RWPE1 (cell line): ENCODE measurements at places on chromosomes 3 and 15.

DNA sequence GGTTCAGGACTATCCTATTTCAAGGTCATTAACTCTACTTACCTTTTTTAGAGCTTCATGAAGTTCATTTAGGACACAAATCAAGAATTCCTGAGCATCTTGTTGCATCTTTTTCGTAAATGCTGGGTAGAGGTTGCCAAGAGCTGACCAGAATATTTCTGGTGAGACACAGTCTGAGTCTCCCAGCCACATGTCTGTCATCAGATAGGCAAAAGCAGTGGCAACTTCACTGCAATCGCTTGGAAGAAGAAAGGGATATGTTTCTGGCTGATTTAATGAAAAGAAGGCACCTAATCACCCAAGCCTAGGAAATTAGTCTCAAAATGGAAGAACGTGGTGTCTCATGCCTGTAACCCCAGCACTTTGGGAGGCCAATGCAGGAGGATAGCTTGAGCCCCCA lies 2.9 kb downstream of the USP50 start:
- no peak for DNase-seq

DNA sequence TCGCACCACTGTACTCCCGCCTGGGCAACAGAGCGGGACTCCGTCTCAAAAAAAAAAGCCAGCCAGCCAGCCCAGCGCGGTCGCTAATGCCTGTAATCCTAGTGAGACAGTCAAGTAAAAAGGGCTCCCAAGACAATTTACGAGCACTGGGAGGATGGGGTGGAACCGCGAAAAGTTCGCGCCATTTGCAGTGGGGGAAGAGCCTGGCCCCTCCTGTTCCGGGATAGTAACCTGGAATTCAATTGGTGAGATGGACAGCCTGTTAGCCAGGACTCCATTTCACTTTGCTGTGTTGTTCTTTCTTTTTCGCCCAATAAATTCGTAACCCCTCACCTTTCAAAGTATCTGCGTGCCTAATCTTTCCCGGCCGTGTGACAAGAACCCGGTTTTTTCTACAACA lies 19.5 kb downstream of the SLC4A7 start:
- DNase-seq, result no peak

DNA sequence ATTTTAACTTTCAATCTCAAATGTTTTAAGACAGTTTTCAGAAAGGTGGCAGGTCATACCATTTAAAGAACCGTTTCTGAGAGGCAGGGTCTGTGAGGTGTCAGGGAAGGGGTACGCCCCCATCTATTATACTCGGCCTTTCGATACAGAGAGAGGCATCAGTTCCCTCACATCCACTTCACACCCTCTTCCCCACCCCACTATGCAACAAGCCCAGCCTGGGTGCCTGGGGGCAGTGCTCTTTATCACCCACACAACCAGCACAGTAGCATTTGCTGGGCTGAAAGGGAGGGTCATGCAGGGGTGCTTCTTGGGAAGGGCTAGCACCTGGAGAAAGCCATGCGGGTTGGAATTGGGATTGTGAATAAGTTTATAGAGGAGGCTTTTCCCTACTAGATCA lies 56.0 kb upstream of the KCNMB2 start:
- no peak for DNase-seq

DNA sequence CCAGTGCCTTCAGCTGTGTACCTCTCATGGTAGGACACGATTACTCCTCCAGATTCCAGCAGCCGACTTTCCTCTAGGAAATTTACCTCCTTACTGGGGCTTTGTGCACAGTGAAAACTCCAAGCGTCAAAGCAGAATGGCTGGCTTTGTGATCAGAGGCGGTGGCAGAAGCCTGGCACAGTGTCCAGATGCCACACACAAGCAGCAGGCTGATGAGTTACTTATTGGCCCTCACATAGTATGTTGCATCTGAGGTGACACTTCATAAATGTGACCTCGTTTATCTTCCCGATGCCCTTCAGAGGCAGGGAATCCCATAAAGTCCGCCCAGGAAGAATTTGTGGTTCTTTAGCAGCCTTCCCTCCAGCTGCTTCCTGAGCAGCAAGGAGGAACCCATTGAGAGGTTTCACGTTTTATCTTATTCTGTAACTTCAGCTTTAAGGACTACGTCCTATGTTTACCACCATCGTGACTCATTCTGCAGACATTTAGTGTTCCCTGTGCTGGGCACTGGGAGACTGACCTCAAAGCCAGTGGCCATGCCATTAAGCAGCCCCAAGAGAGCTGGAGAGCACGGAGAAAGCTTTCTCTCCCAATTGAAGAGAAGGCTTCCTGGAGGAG lies 107.1 kb upstream of the C15orf61 start:
- DNase-seq, result no peak

DNA sequence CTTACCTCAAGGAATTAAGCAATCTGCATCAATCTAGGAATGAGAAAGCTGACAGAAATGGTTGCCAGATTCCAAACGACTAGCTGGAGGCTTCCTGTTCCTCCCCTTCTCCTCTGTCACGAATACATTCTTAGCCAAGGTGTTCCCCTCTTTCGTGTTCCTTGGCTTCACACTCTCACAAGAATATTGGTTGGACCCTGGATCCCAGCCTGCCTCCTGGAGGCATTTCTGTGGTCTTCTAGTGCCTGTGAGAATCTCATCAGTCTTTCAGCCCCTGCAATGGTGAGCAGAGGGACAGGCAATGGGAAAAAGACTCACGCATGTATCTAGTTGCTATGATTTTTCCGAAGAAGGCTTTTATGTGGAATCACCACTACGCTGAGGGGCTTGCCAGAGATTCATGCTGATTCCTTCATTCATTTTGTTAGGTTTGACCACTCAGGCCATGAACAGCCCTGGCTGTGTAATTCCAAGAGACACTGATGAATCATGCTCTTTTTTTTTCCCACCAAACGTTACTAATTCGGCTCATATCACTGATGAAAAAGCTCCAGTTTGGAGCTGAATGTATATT lies 1.6 kb upstream of the P3H2 start:
- no peak for DNase-seq

GRCh38 chr3:522888-523287 lies 326.3 kb downstream of the CHL1 start:
- DNase-seq, result no peak

DNA sequence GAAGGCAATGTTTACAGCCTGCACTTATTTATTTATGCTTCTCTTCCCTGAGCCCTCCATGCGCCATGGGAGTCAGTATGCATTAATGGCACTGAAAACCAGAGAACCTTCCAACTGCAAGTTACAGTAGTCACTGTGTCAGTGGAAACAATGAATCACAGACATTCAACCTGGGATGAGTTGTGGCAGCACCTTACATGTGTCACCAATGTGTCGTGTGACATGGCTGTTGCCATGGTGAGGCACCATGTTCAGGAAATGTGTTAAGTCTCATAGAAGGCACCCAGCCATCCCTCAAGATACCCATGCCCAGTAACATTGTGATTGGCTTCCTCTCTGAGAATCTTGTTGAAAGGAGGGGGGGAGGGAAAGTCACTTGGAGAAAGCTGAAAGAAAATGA lies 105.0 kb downstream of the FOXP1 start:
- no peak for DNase-seq
